Osteoblast (primary cell): ENCODE measurements at places on chromosomes 3 and 15. TPM values are rescaled to one million over a fixed set of nuclear protein-coding genes. Genes with fewer than 3 reads are reported as not detected.

DNA sequence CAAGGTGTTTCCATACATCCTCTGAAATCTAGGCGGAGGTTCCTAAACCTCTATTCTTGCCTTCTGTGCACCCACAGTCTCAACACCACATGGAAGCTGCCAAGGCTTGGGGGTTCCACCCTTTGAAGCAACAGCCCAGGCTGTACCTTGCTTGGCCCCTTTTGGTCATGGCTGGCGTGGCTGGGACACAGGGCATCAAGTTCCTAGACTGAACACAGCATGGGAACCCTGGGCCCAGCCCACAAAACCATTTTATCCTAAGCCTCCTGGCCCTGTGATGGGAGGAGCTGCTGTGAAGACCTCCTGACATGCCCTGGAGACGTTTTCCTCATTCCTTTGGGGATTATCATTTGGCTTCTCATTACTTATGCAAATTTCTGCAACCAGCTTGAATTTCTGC, 739.0 kb upstream of the NECTIN3 start:
- DNase-seq: no peak

GRCh38 chr3:133934996-133935842, 39.5 kb upstream of the RAB6B start:
- DNase-seq: no peak

DNA sequence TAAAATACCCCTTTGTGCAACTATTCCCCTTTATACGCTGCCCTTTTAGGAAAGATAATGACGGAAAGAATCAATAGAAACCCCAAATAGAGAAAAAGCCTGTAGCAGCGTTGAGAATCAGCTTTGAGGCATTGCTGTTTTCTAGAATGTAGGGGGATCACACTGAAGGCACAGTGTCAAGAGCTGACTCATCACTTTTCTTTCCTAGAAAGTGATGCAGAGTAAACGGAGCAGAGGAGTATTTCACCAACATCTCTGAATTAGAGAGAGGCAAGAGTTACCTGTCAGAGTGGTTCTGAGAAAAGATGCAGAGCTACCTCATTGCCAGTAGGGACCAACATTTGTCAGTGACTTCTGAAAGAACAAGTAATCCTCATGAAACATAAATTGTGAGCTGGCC, 269.8 kb upstream of the TMC3 start:
- no peak for DNase-seq

PRR23C gene
- total RNA-seq: not detected in 2 replicates

ANKRD63 gene
- total RNA-seq: not detected in 2 replicates

DNA sequence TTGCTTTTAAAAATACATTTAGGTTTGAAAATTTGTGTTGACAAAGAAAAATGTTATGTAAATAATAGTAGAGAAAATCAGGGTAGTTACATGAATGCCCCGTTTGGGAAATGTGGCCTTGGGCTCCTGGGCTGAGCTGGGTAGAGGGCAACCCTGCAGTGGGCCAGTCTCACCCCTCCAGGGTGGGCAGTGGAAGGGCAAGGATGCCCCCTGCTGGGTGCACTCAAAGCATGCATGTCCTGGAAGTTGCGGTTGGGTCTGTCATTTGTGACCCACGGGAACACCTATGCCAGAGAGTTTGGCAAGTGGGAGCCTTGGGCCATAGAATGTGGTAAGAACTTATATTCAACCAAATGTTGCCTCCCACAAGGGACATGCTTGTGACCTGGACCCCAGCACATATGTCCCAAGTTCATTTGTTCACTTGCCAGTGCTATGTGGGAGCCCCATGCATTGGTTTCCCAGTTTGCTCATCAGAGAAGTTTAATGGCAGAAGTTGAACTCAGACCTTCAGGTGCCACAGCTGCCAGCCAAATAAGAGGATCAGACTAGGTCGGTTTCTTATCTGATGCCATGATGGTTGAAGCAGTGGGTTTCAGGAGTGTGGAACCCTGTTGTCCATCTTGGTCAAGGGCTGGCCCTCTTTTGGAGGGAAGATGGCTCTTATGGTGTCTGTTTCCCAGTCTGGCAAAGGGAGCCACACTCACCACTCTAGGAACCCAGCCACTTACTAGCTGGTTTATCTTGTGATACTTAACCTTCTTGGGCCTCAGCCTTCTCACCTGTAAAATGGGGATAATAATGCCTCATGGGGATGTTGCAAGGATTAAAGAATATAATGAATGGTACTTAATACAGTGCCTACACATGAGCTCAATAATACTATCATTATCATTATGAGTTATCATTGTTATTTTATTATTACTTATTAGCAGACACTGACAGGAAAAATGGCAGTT, 2.5 kb upstream of the PLCB2 start:
- peak; percentile 67 for DNase-seq

IQGAP1 gene
- total RNA-seq: 259 and 273 TPM in 2 replicates

GRCh38 chr3:161104561-161105551, at the start of gene B3GALNT1:
B3GALNT1 (minus strand) TSS chr3:161105349; CDS start chr3:161086754, 18,595 bp downstream.
- DNase-seq: peak; percentile 95

GRCh38 chr15:67024314-67024997, 40.9 kb upstream of the SMAD3 start:
- peak; percentile 93 for DNase-seq

SNTN gene
- not detected in 2 replicates for total RNA-seq

DNA sequence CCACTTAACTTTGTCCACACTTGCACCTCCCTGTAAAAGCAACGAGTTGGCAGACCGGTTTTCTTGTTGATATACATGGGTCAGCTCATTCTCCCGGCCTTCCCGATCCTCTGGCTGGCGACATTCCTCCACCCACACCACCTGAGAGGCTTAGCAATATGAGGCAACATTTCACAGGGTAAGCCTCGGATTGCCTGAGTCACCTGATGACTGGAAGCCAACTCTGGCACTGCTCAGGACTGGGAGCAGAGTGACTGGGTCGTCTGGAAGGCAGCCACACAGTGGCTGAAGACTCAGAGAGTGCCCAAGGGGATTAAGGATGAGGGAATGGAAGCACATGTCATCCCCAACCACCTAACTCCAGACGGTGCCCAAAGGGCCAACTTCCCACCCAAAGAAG, 9.8 kb downstream of the HOMER2 start:
- DNase-seq: peak; percentile 85

DNA sequence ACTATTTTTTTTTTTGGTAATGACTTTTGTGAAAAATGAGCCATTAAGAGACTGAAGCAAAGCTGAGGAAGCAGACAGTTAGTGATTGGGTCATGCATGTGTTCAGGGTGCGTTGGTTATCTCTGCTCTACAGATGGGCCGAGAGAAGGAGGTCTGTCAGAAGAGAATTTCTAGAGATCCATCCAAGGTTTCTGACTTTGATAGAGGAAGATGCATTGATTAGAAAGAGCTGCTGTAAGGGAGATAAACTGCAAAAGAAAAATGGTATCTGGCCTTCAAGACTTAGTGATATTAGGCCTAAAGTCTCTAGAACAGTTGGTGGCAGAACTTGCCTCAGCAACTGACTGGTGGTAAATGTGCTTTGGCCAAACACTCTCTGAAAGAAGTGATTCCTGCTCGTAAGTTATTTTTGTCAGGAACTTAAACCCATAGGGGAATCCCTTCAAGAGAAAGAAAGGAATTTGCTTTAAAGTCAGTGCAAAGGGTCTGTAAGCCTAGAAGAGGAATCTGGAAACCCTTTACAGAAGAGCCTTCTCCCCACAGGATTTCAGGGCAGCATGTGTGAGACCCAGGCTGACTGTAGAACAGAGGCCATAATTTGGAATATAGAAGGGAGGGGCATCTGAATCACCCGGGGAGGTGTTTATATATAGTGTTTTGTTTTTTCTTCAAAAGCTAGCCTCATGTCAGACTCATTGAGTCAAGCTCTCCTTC, 67.8 kb downstream of the OPA1 start:
- no peak for DNase-seq

- no peak for DNase-seq
Observed at GRCh38 chr3:187498211-187498724, 130.1 kb downstream of the RTP4 start.

DNA sequence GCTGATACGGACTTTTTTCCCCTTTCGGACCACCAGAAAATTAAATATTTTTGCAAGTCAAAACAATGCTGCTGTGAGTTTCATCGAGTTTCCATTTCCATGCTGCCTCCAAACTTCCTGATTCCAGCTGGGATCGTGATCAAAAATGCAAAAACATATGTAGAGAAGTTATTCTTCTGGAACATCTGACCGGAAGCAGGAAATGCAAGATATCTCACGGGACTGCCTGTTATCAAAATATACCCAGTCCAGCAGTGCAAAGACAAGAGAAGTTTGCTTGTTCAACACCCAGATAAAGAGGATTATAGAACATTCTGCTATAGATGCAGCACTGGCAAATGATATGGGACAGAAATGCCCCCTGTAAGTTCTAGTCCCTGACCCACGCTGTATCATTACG, 726.7 kb upstream of the NR2F2 start:
- no peak for DNase-seq

GRCh38 chr3:69948246-69948862, 51.2 kb upstream of the SAMMSON start:
- DNase-seq: no peak

GRCh38 chr15:42239528-42240182, 31.6 kb upstream of the VPS39 start:
- DNase-seq: no peak

DNA sequence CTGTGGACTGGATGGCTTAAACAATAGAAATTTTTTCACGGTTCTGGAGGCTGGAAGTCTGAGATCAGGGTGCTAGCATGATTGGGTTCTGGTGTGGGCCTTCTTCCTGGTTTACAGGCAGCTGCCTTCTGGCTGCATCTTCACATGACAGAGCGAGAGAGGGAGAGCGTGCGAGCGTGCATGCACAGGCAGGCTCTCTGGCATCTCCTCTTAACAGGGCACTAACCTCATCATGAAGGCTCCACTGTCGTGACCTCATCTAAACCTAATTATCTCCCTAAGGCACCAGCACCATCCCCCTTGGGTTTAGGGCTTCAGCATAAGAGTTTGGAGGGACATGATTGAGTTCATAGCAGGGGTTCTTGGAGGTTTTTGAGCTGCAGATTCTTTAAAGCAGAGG, 292.0 kb upstream of the C2CD4B start:
- DNase-seq: no peak

- no peak for DNase-seq
Observed at GRCh38 chr3:165521131-165521871, 315.9 kb downstream of the BCHE start.

- DNase-seq: peak; percentile 80
Observed at GRCh38 chr3:127791221-127791913, 30.9 kb downstream of the MGLL start.

GRCh38 chr3:105139881-105140560, 226.7 kb upstream of the ALCAM start:
- DNase-seq: no peak
